ENCODE measurements at places on chromosomes 6 and 20.

GRCh38 chr6:56520218-56520617 lies 122.5 kb downstream of the DST start:
- no peak for DNase-seq

GRCh38 chr6:75396005-75396800 lies 97.4 kb downstream of the FILIP1 start:
- DNase-seq = no peak

DNA sequence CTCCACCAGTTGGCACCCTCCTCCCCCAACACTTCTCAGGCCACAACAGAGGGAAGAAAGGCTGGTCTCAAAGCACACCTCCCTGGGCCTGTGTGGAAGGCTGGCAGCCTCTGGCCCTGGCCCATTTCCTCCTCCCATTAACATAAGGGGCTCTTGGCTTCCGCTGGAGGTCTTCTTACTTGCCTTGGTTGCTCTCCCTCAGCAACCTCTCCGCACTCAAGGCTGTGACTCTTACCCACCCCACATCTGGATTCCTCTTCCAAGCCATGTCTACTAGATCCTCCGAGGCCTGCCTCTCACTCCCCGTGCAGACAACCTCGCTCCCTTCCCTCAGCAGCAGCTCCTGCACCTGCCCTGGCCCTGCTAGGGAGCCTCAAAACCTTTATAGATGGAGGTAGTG lies 112.2 kb upstream of the PRND start:
- no peak for DNase-seq

DNA sequence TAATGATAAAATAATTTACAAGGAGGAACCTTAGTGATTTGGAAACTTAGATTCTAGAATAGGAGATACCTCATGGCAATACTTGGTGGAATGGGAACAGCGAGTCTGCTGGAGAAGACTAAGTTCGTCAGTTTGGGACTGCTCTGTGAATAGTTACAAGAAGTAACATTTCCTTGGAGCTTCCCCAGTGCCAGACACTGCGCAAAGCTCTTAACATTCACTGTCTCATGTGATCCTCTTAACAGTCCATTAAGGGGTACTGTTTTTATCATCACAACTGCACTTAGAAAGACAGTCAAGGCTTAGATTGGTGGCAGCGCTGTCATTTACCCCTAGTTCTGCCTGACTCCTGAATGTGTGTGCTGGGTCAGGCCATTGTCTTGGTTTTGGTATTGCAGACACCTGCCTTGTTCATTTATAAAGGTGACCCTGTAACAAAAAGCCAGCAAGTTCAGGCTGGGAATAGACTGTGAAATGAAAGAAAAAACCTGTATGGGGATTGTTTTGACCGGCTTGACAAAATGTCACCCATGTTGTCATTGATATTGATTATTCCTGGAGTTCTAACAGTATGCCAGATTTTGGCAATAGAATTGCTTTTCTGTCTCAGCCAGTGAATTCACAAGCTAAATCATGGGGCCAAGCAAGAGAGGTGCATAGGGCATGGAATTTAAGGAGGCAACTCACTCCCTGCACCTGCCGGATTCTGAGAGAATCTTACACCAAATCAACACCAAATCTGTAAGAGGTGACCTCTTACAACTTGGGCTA lies 118.4 kb downstream of the SASH1 start:
- no peak for DNase-seq

DNA sequence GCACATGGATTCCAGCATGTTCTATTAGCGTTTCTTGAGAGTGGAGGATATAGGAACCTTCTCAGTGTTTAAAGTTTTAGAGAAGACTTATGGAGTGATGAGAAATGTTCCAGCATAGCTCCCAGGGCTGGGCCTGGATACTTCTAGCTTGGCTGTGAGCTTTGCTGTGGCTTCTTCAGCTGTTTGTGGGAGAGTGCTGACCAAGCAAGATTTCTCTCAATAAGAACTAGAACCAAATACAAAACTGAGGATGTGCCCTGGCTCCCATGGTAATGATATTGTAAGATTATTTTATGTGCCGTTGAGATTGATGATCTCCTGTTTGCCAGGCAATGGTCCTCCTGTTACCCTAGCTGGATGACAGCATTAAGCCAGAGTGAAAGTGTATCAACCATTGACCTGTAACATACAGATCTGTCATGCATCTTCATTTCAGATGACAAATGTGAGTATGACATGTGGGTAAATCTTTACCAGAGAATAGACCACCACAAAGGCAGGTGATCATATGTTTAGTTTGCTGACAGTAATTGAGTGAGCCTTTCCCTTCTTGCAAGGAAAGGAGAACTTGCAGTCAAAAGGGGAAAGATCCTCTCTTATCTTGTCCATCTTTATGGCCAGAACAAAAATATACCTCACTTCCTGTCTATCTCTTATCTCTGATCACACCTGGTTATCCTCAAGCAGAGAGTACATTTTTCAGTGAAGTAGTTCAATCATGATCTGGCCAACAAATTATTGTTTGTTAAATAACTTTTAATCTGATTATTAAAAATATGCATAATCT lies 180.1 kb downstream of the SLC24A3 start:
- no peak for DNase-seq

- no peak for DNase-seq
Measured at GRCh38 chr6:24391756-24392405, 10.9 kb upstream of the MRS2 start.

DNA sequence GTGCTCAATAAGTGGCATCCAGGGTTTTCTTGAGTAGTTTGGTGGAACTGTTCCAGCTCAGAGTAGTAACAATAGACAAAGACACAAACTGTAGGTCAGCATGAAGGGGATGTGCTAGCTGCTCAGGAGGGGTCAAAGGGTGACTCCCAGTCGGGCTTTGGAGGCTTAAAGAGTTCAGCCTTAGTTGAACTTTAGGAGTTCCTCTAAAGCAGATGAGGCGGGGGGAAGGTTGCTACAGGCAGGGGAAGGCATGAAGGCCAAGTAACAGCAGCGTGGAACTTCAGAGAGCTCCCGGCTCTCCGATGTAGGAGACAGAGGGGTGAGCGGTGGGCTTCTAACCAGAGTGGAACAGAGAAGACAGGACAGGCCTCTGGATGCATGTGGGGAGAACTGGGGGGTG lies 115.5 kb upstream of the CD93 start:
- DNase-seq = no peak

DNA sequence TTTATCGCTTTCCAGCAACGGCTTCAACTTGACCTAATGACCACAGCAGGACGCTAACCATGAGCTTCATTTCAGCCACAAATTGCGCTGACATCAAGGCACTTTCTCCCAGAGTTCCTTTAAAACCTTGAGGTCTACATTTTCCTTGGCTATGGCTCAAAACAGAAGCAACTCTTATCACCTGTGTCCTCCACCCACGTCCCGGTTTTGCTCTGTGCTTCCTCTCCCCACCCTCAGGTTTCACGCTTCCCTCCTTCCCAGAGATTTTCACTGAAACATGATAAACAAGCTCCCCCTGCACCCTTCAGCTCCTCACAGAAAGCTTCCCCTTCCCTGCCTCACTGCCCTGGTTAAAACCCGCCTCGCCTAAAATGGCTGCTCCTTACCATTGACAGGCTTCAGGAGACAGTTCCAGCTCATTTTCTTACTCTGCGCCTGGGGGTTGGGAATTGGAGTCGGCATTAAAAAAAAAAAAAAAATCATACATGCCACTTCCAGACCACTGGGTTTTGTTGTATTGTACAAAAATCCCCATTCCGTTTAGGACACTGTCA lies 229.5 kb downstream of the UBE3D start:
- no peak for DNase-seq

DNA sequence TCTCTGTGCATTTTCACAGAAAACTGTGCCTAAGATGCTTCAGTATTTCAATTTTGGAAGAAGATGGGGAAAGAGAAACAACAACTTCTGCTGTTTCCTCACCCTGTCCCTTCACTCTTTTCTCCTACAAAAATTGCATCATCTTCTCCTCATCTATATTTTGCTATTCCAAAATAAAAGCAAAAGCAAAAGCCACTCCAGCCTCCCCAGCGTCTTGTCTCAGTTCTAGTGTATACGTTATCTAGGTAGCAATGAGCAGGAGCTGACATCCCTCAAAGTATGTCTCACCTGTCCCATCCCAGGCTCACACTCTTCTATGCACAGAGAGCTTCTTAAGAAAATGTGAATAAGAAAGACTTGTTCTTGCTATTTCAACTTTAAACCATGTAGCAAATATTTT lies 163.8 kb upstream of the TAB2 start:
- no peak for DNase-seq

GRCh38 chr20:47208534-47209174 lies 147.8 kb downstream of the ZMYND8 start:
- DNase-seq = no peak

GRCh38 chr6:34414999-34415858 lies 10.6 kb downstream of the RPS10 start:
- DNase-seq = peak; percentile 83

- DNase-seq = no peak
Measured at GRCh38 chr6:165747963-165748362, 84.9 kb upstream of the PDE10A start.

DNA sequence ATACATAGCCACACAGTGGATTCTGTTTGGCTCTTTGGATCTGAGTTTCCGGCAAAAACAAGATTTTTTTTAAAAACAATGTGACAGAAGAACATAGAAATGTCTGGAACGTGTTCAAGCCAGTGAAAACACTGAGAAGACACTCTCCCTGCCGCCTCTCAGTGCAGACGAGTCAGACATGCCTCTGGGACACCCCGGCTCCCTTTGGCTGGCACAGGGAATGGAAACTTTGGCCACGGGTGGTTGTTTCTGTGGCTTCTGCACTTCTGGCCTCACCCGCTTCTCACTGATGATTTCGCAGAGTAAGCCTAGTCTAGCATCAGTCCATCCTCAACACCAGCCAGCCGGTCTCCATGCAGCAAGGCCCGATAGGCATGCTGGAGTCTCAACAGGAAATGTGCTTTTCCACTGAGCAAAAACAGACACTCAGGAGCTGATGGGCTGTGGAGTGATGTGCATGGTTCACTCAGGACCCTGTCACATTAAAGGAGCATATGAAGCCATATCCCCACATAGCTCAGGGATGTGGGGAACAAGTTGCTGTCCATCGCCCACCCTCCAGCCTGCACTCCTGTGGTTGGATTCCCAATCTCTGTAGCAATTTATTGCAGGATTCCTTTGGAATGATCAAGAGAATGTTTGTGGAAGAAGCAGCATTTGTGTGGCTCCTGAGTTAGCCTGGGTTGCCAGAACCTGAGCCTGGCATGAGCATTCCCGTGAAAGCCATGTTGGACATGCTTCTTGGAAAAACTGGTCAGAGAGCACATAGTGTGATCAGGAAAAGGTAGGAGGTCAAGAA lies 262.0 kb upstream of the RIN2 start:
- no peak for DNase-seq

DNA sequence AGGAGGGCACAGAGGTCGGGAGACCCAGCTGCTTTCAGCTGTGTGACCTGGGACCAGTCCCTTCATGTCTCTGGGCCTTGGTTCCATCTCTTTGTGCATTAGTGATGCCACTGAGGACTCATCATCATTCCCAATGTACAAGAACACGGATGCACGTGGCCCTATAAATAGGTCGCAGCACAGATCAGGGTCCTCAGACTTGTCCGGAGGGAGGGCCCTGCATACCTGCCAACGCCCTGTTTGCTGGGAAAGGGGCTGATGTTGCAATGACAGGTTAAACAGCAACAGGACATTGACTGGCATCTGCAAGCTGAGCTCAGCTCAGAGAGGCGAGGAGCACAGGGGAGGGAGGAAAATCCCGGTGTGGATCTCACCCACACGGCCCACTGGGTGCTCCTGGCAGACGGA lies 21.8 kb downstream of the TGM2 start:
- DNase-seq = no peak

GRCh38 chr6:115733426-115733825 lies 327.3 kb downstream of the FRK start:
- no peak for DNase-seq

DNA sequence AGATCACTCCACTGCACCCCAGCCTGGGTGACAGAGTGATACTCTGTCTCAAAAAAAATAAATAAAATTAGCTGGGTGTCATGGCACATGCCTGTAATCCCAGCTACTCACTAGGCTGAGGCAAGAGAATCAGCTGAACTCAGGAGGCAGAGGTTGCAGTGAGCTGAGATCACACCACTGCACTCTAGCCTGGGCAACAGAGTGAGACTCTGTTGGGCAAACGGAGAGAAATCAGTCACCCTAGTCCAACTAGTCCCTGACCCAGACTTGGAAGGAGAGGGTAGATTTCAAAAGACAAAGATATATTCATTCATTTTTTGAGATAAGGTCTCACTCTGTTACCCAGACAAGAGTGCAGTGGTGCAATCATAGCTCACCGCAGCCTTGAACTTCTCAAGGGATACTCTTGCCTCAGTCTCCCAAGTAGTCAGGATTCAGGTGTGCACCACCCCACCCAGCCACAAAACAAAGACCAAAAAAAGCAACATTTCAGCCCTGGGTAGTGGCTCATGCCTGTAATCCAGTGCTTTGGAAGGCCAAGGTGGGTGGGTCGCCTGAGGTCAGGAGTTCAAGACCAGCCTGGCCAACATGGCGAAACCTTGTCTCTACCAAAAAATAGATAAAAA lies 26.2 kb upstream of the NCOA3 start:
- DNase-seq = no peak

GRCh38 chr6:109485266-109485935 lies 2.4 kb upstream of the ZBTB24 start:
- DNase-seq = no peak
